Cardiac ventricle fibroblast (primary cell): ENCODE measurements at places on chromosomes 2 and 18. TPM values are rescaled to one million over a fixed set of nuclear protein-coding genes. Genes with fewer than 3 reads are reported as not detected.

NDUFB3 gene
- 46.2 and 60.9 TPM in 2 replicates for total RNA-seq

FHOD3 gene
- 0.10 TPM in 1 of 2 replicates, not detected in the other for total RNA-seq

OST4 gene
- 215 and 321 TPM in 2 replicates for total RNA-seq

SLC8A1 gene
- 2.4 and 2.9 TPM in 2 replicates for total RNA-seq

TOGARAM2 gene
- 0.94 and 1.9 TPM in 2 replicates for total RNA-seq

UGT1A8 gene
- not detected in 2 replicates for total RNA-seq

CRYGC gene
- total RNA-seq = not detected in 2 replicates

DSG4 gene
- not detected in 2 replicates for total RNA-seq

HOXD13 gene
- total RNA-seq = not detected in 2 replicates

TNP1 gene
- total RNA-seq = not detected in 2 replicates

GCKR gene
- total RNA-seq = 0.34 and 0.44 TPM in 2 replicates

GNLY gene
- not detected in 2 replicates for total RNA-seq

MBP gene
- 9.0 and 19.0 TPM in 2 replicates for total RNA-seq

ERFE gene
- total RNA-seq = 3.9 and 9.2 TPM in 2 replicates

PRSS56 gene
- total RNA-seq = not detected in 2 replicates

CNGA3 gene
- total RNA-seq = not detected in 2 replicates

ZNF512 gene
- 9.9 and 29.8 TPM in 2 replicates for total RNA-seq

SERPINB5 gene
- not detected in 2 replicates for total RNA-seq

SP5 gene
- not detected in 2 replicates for total RNA-seq

EGR4 gene
- not detected in 2 replicates for total RNA-seq

MGAT4A gene
- total RNA-seq = 0.54 and 4.3 TPM in 2 replicates

HOXD1 gene
- total RNA-seq = not detected in 2 replicates

MZT2B gene
- total RNA-seq = 152 and 168 TPM in 2 replicates

CRYGA gene
- total RNA-seq = not detected in 2 replicates

NUP35 gene
- 5.6 and 6.7 TPM in 2 replicates for total RNA-seq

APCDD1 gene
- total RNA-seq = 27.2 and 63.5 TPM in 2 replicates

CFAP53 gene
- 0.62 and 0.78 TPM in 2 replicates for total RNA-seq

DPP4 gene
- total RNA-seq = 101 and 106 TPM in 2 replicates

C1QL2 gene
- not detected in 2 replicates for total RNA-seq

FSHR gene
- total RNA-seq = not detected in 2 replicates

KCNJ3 gene
- total RNA-seq = not detected in 2 replicates

SETBP1 gene
- total RNA-seq = 7.4 and 7.6 TPM in 2 replicates

DLGAP1 gene
- not detected in 2 replicates for total RNA-seq

MLPH gene
- 6.3 and 11.2 TPM in 2 replicates for total RNA-seq

TMEM182 gene
- 0.62 and 0.88 TPM in 2 replicates for total RNA-seq
